ENCODE measurements at places on chromosomes 6 and 20.

- no peak for DNase-seq
Measured at GRCh38 chr20:46688151-46689081, 828 bp downstream of the TP53RK start.

GRCh38 chr6:31661262-31662123 lies 915 bp upstream of the C6orf47 start:
- no peak for DNase-seq

- no peak for DNase-seq
Measured at GRCh38 chr6:158803733-158804143, 15.4 kb downstream of the EZR start.

DNA sequence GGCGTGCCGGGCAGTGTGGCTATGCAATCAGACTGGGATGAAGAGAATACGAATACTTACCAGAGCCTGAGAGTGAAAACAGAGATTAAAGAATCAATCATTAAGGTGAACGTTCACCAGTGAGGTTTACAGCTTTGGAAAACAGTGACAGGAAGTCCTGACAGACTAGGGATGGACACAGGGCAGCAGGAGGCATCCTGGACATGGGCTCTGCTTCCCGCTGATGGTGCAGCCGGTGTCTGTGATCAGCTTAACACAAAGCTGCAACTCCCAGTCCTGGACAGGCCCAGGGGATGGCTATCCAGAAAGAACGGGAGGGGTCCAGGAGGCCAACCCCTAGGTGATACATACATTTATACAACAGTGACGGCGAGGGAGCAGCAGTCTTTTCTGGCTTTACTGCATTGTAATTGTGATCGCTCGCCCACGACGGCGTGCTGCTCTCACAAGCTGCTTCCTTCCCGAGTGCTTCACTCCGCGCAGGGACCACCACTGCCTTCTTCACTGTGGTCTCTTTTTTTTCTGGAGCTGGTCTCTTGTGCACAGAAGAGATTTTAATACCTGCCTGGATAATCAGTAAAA lies 20.7 kb downstream of the DIDO1 start:
- no peak for DNase-seq

- no peak for DNase-seq
Measured at GRCh38 chr6:44942201-44942600, 385.9 kb upstream of the RUNX2 start.

DNA sequence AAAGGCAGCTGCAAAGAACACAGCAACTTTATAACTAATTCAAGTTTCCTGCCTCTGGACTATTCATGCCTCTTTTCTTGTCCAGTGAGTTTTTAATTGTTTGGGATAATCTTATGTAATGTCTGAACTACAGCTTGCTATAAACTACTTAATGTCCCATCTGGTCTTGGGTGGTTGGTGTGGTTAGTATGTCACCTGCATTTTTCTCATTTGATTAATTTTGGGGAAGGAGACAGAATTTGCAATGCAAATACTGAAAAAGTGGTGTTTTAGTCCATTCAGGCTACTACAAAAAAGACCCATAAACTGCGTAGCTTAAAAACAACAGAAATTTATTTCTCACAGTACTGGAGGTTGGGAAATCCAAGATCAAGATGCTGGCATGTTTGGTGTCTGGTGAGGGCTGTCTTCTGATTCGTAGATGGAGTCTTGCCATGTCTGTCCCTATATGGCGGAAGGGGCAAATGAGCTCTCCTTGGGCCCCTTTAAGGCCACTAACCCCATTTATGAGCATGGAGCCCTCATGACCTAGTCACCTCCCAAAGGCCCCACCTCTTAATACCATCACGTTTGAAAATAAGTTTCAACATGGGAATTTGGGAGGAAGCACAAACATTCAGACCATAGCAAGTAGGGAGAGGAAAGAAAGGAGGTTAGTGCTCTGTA lies 22.4 kb downstream of the RNF8 start:
- DNase-seq = no peak

DNA sequence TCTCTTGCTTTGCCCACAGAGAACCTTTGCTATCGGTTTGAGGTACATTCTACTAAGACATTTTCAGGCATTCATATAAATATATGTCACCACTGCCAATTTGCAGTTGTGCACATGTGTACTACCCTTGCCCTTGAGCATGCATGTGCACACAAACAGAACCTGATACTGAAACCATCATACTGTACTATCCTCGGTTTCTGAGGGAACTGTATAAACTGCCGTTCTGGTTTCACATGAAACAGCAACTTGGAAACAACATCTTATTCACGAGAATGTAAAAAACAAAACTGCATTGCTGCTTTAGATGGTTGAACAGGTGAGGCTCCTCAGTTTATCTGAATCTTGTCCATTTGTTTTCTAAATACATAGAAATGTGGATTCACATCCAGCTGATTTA lies 151.2 kb upstream of the TMEM170B start:
- DNase-seq = no peak

- DNase-seq = no peak
Measured at GRCh38 chr6:24910331-24910960, 25.3 kb downstream of the RIPOR2 start.

- peak; percentile 69 for DNase-seq
Measured at GRCh38 chr6:90294989-90295853, 1.4 kb downstream of the BACH2 start.

DNA sequence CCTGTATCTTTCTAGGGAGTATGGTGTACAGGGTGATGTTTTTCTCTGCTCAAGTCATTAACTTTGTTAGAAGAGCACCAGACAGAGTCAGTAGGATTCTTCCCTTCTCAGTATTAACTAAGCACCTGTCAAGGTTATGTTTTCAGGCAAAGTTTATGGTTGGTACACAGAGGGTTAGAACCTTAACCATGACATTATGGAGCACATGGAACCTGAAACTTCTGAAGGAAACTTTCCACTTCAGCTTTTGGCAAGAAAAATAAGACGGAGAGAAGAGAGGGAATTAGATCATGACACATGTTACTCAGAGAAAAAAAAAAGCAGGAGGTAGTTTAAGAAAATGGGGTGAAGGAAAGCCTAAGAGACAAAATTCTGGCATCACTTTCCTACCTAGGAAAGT lies 112.9 kb upstream of the PDE7B start:
- no peak for DNase-seq

DNA sequence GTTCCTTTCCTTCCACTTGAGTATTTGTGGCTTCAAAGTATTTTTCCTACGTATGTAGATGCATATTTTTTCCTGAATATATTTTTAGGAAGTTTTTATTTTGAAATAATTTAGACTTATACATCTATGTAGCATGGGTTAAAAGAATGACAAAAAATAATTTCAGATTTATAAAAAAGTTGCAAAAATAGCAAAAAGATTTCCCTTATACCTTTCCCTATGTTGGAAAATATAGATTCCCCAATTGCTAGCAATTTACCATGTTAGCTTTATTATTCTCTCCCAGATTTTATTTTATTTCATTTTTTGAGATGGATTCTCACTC lies 69.8 kb downstream of the SCAND1 start:
- no peak for DNase-seq

DNA sequence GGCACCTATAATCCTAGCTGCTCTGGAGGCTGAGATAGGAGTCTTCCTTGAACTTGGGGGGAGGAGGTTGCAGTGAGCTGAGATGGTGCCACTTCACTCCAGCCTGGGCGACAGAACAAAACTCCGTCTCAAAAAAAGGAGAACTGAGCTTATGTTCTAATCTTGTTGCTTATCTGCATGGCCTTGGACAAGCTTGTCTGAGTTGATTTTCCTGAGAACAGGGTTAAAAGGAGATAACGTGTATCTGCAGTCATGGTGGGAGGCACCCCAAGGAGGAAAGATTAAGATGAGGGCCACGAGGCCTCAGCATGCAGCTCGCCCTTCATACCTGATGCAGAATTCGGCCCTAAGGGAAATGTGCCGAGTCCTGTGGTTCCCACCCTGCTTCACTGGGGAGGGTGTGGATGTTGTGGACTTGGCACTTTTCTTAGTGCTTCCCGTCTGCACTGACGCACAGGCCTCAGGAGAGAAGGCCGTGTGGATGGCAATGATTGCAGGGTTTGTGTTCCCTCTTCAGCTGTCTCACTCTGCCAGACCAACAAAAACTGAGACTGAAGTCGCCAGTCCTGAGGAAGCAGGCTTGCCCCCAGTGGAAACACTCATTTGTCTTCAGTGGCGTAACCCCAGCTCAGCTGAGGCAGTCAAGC lies 56.3 kb downstream of the EZR start:
- no peak for DNase-seq

- no peak for DNase-seq
Measured at GRCh38 chr6:129704708-129705107, 5.3 kb downstream of the ARHGAP18 start.

- no peak for DNase-seq
Measured at GRCh38 chr20:5945963-5946362, 4.4 kb downstream of the TRMT6 start.

GRCh38 chr20:9458138-9458796 lies 56.1 kb upstream of the LAMP5 start:
- DNase-seq = no peak

- no peak for DNase-seq
Measured at GRCh38 chr20:6519556-6519955, 247.9 kb upstream of the BMP2 start.

GRCh38 chr20:12166053-12166717 lies 248.5 kb downstream of the BTBD3 start:
- DNase-seq = no peak

- no peak for DNase-seq
Measured at GRCh38 chr6:70113171-70113570, 189.7 kb downstream of the COL9A1 start.

- no peak for DNase-seq
Measured at GRCh38 chr6:43613721-43614395, 15.2 kb downstream of the GTPBP2 start.

DNA sequence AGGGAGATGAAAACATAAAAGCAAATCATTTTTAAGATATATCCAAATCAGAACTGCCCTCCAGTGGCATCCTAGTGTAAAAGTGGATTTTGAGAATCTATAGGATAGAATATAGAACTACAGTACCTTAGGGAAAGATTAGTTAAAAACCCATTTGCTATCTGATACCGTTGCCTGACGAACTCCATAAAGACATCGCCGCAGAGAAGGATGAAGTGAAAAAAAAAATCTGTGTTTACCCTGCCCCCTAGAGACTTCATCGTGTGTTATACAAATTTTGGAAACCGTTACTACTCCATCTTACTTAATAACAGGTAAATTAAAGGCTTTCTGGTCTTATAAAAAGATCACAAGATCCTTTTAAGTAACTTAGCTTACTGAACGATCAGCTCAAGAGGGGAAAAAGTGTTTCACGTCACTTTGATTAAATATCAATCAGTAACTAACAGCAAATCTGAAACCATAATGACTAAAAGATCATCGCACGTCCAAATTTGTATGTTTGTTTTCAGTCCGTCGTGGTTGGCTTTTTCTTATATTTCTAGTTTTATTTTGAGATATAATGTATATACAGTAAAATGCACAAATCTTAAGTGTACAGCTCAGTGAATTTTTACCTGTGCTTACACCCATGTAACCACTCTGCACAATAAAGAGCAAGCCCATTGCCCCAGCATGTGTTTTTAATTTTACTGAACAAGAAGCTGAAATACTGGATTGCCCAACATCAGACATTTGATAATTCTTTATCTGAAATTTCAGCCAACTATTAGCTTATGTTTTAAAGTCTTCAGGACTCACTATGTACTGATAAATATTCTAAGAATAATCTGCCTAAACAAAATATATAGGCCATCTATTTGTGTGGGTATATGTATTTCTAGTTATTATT lies 881 bp upstream of the MCM3 start:
- no peak for DNase-seq
